Activated CD4-positive, alpha-beta memory T cell treated with anti-CD3 and anti-CD28 coated beads for 36 hours (primary cell): ENCODE measurements at places on chromosomes 13 and 19. TPM values are rescaled to one million over a fixed set of nuclear protein-coding genes. Genes with fewer than 3 reads are reported as not detected.

GRCh38 chr13:49681842-49682435 lies 9.3 kb downstream of the EBPL start:
- DNase-seq = no peak
- no peak overlapping the region for H3K27ac ChIP-seq
- peaks cover 12% of the 10 kb centered on the region for H3K36me3 ChIP-seq
- no peak overlapping the region for H3K4me3 ChIP-seq

Gene ZNF835
- total RNA-seq = 2.2 TPM

Gene UBE2M
- 107 TPM for total RNA-seq

DNA sequence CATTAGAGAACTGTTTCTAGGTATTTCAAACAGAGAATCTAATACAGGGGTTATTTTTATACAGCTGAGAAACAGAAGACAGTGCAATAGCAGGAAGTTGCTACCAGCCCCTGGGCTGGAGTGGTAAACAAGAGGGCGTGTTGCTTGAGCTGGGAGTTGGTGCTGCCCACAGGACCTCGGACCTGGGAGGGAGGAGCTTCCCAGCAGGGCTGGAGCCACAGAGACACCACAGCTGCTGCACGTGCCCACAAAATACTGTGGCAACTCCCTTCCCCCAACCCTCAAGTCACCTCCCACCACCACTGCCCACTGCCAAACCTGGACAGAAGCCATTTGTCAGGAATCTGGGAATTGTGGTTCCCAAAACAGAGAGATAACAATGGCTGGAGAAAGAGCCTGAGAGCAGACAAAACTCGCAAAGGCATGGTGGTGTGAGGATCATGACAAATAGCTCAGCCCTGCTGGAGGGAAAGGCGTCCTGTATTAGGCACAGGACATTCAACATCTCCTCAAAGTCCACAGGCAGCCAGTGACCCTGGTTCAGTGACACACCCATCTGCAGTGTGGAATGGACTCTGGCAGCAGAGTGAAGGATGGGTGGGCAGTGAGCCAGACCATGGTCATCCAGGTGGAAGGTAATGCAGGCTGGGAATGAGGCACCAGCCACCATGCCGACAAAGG lies 57.2 kb downstream of the SPATA13 start:
- no peak for DNase-seq
- H3K4me3 ChIP-seq = no peak overlapping the region
- no peaks in the 10 kb centered on the region for H3K36me3 ChIP-seq
- H3K27ac ChIP-seq = no peak overlapping the region

Gene LILRA5
- not detected for total RNA-seq

Gene LHFPL6
- total RNA-seq = 2.7 TPM

DNA sequence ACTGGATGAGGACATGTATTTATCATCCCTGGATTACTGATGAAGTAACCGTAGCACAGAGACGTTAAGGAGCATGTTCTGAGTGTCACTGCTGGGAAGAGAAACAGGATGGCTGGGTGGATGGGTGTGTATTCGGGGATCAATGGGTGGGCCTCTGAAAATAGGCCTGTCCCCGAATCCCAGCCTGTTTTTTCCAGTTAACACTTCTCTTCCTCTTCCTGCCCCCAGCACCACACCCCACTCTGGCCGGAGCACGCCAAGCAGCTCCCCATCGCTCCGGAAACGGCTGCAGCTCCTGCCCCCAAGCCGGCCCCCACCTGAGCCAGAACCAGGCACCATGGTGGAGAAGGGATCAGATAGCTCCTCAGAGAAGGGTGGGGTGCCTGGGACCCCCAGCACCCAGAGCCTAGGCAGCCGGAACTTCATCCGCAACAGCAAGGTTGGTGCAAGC lies 8.8 kb downstream of the GRAMD1A start:
- peaks cover 69% of the 10 kb centered on the region for H3K4me1 ChIP-seq
- no peak overlapping the region for H3K4me3 ChIP-seq
- no peaks in the 10 kb centered on the region for H3K27me3 ChIP-seq
- H3K27ac ChIP-seq = no peak overlapping the region
- peaks cover 60% of the 10 kb centered on the region for H3K36me3 ChIP-seq
- no peak for DNase-seq

- no peak overlapping the region for H3K4me3 ChIP-seq
- H3K4me1 ChIP-seq = no peaks in the 10 kb centered on the region
- no peak for DNase-seq
These were observed 104.9 kb downstream of the RNF17 start for GRCh38 chr13:24868874-24869273.

GRCh38 chr13:90068658-90069057 lies 1278.8 kb upstream of the MIR17HG start:
- no peak overlapping the region for H3K27ac ChIP-seq
- no peak overlapping the region for H3K4me3 ChIP-seq
- no peak for DNase-seq
- H3K36me3 ChIP-seq = no peaks in the 10 kb centered on the region
- no peaks in the 10 kb centered on the region for H3K27me3 ChIP-seq

Gene KLC3
- not detected for total RNA-seq

DNA sequence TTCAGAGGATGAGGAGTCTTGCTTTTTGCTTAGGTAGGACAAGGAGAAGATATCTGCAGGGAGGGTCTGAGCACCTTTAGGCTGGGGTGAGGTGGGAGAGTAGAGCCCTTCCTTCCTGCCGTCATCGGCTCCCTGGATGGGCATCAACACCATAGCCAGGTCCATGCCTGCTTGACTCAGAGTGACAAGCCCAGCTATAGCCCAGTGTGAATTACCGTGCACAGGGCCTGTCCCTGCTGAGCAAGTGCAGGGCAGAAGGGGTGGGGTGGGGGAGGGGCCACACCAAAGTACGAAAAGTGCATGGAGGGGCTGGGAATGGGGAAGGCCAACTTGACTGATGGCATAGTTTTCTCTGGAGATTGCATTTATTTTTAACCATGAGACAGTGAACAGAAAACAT lies 30.3 kb upstream of the RNF113B start:
- peaks cover 3% of the 10 kb centered on the region for H3K27me3 ChIP-seq
- no peaks in the 10 kb centered on the region for H3K4me1 ChIP-seq
- H3K27ac ChIP-seq = no peak overlapping the region
- H3K4me3 ChIP-seq = no peak overlapping the region
- no peaks in the 10 kb centered on the region for H3K36me3 ChIP-seq
- no peak for DNase-seq

DNA sequence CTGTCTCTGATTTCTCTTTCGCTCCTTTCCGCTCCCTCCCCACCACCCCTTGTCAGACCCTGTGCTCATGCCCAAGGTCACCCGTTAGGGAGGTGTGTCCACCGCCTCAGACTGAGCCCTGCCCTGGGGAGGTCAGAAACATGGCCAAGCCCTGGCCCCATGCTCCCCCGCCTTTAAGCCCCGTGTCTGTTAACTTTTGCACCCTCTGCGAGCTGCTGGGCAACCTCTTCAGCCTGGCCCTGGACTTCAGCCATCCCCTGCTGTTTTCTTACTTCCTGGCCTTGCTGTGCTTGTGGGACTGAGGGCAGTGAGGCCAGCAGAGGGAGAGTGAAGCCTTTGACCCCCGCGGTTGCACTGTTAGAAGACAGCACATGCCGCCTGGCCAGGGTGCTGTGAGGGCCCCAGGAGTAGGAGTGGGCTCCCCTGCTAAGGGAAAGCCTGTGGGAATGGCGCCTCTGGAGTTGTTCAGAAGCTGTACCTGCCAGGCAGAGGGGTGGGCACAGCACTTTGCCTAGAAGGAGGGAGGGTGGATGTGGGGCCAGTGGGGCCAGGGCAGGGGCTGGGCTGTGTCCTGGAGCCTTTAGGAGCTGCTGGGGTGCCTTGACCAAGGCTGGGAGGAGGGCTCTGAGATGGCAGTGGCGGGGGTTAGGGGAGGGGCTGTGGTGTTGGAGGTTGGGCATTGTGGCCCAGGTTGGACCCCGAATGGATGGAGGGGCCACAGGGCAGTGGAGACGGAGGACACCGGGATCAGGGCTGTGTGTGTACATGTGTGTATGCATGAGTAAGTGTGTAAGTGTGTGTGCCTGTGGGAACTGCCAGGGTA lies 7.9 kb downstream of the UPF1 start:
- H3K36me3 ChIP-seq = peaks cover 37% of the 10 kb centered on the region
- peaks cover 90% of the 10 kb centered on the region for H3K4me1 ChIP-seq
- no peak overlapping the region for H3K4me3 ChIP-seq
- H3K27ac ChIP-seq = peak overlapping the region; percentile 81
- no peak for DNase-seq

Gene HRC
- total RNA-seq = not detected

DNA sequence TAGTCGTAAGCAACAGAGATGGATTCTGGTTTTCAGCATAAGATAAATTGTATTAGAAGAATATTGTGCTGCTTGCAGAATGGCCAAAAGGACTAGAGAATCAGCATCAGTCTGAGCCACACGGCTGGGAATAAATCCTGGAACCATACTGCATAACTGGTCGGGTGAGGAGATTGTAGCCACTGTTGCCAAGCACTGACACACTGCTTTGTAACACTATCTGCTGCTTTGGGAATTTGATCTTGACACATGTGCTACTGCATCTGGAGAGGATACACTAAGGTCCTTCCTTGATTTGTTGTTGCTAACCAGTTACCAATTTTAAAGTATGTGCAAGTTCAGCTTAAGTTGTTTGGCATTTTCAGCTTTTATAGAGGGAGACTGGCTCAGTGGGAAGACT lies 1.9 kb downstream of the HNRNPA1L2 start:
- no peaks in the 10 kb centered on the region for H3K4me1 ChIP-seq
- no peak for DNase-seq
- H3K4me3 ChIP-seq = no peak overlapping the region
- peaks cover 35% of the 10 kb centered on the region for H3K36me3 ChIP-seq
- H3K27ac ChIP-seq = no peak overlapping the region

GRCh38 chr13:74024314-74024713 lies 109.9 kb downstream of the KLF12 start:
- no peak for DNase-seq
- peaks cover 71% of the 10 kb centered on the region for H3K4me1 ChIP-seq
- H3K36me3 ChIP-seq = peaks cover 27% of the 10 kb centered on the region
- no peaks in the 10 kb centered on the region for H3K27me3 ChIP-seq
- H3K4me3 ChIP-seq = no peak overlapping the region

Gene PPP6R1
- 200 TPM for total RNA-seq

DNA sequence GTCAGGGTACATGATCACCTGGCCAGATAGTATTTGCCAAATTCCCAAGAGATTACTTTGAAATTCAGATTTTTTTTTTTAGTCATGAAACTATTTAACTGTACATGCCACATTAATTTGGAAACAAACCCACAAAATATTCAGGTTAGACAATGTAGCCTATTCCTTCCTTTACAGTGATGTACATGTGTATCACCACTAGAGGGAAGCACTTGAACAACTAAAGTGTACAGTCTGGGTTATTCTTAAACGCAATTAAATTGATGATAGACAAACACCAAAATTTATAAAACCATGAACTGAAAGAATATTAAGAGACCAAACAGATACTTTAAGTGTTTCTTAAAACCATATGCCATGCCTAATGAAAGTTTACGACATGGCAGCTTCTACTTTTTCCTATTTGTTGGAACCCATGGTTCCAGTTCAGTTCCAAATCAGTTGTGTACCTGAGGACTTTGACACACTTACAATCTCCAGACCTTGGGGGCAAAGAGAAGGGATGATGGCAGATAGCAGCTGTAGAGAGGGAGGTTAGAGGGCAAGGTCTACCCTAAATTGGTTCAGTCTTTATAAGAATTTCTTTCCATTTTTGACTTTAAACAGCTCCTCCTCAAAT lies 52.8 kb downstream of the TNFSF13B start:
- H3K27me3 ChIP-seq = no peaks in the 10 kb centered on the region
- no peak overlapping the region for H3K27ac ChIP-seq
- H3K4me1 ChIP-seq = peaks cover 36% of the 10 kb centered on the region
- DNase-seq = no peak
- H3K4me3 ChIP-seq = no peak overlapping the region

Gene TMEM150B
- total RNA-seq = not detected

Gene DENND1C
- total RNA-seq = 69.3 TPM

DNA sequence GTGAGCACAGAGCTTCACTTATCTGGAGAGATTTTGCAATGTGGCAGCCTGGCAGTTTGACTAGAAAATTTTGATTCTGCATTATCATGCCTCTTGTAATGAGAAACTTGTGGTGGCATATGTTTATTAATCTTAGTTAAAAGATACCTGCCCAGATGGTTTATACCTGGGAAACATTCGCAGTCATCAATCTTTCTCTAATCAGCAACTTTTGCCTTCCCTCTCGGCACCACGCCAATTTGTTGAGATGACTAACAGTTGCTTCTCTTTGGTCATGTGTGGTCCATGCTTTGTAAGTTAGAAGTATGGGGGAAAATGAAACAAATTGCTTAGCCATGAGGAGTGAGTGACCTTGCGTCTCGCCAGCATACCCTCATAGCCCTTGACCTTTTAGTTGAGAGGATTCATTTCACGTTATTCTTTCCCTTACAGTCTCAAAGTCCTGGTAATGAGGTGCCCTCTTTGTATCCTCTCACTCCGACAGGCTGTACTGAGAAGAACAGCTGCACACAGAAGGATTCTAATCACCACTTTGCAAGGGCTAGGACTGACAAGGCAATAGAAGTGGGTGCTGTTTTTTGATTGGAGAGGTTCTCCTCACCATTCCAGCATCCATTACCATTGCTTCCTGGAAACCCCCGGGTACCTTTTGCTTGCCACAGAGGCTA lies 201.4 kb downstream of the OXGR1 start:
- H3K36me3 ChIP-seq = no peaks in the 10 kb centered on the region
- no peaks in the 10 kb centered on the region for H3K27me3 ChIP-seq
- H3K4me3 ChIP-seq = no peak overlapping the region
- H3K4me1 ChIP-seq = no peaks in the 10 kb centered on the region
- DNase-seq = no peak
- no peak overlapping the region for H3K27ac ChIP-seq

GRCh38 chr13:20258208-20258962 lies 26.3 kb upstream of the GJB6 start:
- H3K36me3 ChIP-seq = no peaks in the 10 kb centered on the region
- H3K4me1 ChIP-seq = no peaks in the 10 kb centered on the region
- no peaks in the 10 kb centered on the region for H3K27me3 ChIP-seq
- H3K27ac ChIP-seq = no peak overlapping the region

- H3K4me1 ChIP-seq = no peaks in the 10 kb centered on the region
- peaks cover under 1% of the 10 kb centered on the region for H3K27me3 ChIP-seq
- no peak overlapping the region for H3K4me3 ChIP-seq
- no peak for DNase-seq
These were observed 8.3 kb upstream of the TLE6 start for GRCh38 chr19:2969104-2969504.

Gene TMEM238
- total RNA-seq = 7.0 TPM
